ENCODE measurements at places on chromosomes 1 and 21. TPM values are rescaled to one million over a fixed set of nuclear protein-coding genes. Genes with fewer than 3 reads are reported as not detected.

- DNase-seq = no peak
Observed at GRCh38 chr21:45227735-45228134, 60.0 kb downstream of the POFUT2 start.

DNA sequence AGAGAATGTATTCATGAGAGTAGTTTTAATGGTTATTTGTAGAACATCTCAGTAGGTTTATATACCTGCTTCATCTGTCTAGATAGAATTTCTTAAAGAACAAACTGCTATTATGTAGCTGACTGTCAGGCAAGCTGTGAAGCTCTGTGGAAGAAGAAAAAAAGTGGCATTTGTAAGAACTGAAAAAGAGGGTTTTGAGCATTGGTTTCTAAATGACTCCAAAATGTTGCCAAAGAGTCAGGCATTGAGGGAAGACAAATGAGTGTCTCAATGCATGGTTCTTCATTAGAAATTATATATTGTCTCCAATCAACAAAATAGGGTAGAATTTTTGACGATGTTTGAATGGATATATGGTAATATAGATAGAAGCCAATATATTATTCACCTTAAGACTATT is 1276.1 kb downstream of the KCNT2 start:
- no peak for DNase-seq

DNA sequence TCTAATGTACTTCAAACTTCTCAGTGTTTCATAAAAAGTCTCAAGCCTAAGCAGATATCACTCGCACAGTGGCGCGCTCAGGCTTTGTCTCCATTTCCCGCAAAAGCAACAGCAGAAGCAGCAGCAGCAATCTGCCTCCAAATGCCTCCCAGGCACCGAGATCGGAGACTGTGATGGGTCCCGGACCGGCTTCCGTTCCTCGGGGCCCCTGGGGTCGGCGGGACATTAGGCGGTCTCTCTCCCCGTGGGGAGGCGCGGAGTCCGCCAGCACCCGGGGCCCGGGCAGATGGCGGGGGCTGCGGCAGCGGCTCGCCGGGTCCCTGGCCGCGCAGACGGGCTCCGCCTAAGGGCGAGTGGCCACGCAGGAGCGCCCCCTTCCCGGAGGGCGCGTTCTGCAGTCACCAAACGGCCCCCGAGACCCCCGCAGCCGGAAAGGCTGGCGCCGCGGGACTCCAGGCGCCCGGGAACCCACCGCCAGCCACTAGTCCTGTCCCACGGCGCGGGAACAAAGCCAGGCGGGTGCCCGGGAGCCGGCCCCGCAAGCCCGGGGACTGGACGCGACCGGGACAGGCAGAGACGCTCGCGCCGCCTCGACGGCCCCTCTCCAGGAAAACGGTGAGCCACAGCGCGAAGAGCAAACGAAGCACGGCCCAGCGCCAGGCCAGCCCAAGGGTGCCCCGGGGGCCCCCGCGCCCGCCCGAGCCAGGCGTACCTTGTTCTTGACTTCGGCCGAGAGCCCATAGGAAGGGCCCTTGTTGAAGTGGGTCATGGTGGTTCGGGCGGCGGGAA is 590 bp downstream of the CNN3 start:
- peak; percentile 70 for DNase-seq

- no peak for DNase-seq
Observed at GRCh38 chr21:42734323-42734971, 81.0 kb downstream of the PDE9A start.

GRCh38 chr1:182129398-182129797 is 67.9 kb upstream of the ZNF648 start:
- DNase-seq = no peak

- no peak for DNase-seq
Observed at GRCh38 chr1:156151093-156151688, 2.2 kb upstream of the SEMA4A start.

GRCh38 chr1:28845786-28846543 is 34.0 kb downstream of the OPRD1 start:
- DNase-seq = no peak

DNA sequence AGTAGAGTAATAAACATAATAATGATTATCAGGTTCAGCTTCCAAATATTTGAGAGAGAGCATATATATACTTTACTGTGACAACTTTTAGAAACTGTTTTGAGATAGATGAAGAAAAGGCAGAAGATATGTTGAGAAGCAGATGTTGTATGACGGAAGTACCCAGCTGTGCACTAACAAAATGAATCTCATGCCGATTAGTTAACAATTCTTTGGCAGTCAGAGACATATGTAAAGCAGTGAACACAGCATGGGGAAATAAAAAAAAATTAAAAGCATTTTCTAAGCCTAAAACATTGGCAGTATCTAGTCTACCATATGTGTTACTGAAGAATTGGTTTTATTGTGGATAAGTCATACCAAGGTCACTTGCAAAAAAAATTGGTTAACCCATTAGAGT is 51.8 kb downstream of the MAGI3 start:
- no peak for DNase-seq

The PALMD gene
- total RNA-seq = 80.7 TPM

The TYW3 gene
- total RNA-seq = 20.9 TPM

The EPB41 gene
- total RNA-seq = 16.0 TPM

The MSH4 gene
- 0.44 TPM for total RNA-seq

The HSPA6 gene
- total RNA-seq = 3.2 TPM

The CYP4A11 gene
- total RNA-seq = not detected

The CD244 gene
- 0.50 TPM for total RNA-seq

All from left cardiac atrium (tissue), 4 donors.